ENCODE measurements at places on chromosomes 16 and 17.

DNA sequence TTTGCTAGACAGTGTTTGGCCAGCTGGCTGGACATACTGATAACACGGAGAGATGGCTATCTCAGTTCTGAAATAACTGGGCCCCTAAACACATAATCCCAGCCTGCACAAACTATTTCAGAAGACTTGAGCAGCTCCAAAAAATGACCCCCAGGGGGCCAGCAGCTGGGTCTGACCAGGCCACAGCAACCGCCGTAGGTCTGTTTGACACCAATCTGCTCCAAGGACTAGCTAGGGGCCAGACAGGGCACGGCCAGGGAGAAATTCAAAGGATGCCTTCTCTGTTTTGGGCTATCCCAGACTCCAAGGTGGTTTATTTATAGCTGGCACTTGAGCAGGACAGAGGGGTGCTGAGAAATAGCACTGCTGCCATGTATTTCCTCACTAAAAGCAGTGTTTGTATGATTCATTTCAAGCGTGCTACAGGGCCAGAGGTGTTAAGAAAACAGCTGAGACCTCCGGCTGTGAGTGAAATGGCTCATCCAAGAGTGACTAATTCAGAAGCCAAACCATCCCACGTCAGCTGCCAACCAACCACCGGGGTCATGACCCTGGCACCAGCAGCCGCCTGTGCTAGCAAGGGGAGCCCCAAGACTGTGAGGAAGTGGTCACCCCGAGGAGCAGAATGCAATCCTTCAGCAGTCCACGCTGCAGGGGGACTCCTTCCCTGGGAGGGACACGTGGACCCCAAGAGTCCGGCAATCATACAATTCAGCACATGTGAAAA is 5.7 kb downstream of the GGA2 start:
- peak; percentile 66 for DNase-seq

DNA sequence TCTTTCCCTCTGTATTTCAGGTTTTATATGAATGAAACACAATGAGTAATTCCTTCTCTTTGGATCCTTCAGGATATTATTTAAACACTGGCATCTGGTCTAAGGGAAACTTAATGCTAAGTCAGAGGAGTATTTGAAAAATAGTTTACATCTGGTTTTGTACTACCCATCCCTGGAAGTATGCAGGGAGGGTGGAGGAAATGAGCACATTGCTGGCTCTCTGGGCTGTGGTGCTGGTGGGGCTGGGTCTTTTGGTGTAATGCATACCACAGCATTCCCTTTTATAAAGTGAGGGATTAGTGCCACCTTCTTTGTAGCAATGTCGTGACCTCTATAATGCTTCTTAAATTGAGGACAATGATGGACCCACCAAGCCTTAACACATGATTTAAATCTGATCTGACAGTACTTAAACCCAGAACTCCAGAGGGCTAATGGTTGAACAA is 105.5 kb upstream of the AXIN2 start:
- no peak for DNase-seq

GRCh38 chr17:41382394-41382793 is 288 bp upstream of the KRT34 start:
- DNase-seq = no peak

- DNase-seq = peak; percentile 41
These were observed 3.9 kb downstream of the SKAP1 start for GRCh38 chr17:48426019-48426665.

DNA sequence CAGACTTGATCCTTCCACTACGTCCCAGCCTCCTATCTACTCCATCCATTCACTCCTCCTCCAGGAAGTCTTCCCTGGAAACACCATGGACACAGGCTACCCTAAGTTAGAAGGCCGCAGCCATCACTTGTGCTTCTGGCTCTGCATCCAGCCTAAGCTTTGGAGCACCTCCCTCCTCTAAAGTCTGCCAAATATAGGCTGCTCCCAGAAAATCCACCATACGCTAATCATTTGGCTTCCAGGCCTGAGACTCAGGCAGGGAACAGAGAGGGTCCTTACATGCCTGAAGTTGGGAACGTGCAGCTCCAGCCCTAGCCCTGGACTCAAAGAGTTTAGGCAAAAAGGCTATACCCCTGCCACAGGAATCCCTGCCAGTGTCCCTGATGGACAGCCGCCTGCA is 6.7 kb downstream of the PCGF2 start:
- no peak for DNase-seq

DNA sequence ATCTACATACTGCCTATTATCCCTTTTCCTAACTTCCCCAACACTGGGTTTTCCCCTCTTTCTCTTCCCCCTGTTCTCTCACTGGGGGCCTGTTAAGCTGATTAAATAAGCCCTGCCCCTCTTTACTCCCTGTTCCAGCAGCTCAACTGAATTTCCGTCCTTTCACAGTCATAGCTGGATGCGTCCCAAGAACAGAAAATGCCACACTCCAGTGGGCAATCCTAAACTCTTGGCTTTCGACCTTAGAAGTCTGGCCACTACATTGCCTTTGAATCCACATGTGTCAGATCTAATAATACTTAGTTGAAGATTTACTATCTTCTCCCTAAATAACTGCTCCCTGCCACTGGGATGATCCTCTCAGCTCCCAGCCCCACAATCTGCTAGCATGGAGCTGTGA is 34.5 kb downstream of the KCNJ16 start:
- no peak for DNase-seq

DNA sequence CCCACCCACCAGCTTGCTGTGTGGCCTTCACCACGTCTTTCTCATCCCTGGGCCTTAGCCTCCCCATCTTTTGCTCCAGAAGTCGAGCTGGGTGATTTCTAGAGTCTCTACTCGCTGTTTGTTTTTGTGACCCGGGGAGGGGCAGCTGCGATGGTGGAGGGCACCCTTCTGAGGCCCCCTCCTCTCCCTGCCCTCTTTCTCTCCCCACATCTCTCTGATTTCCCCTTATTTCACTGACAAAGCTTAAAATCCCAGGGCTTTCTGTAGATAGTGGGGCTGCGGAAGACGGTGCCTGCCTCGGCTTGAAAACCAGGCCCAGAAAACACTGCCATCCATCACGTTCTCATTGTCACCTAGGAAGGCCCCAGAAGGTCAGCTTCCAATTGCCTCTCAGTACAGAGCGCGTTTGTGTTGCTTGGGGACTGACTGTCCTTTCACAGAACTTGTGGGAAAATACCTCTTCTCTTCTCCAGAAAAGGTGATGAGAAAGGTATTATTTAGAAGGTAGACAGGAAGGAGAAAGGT is 95.1 kb downstream of the NTN1 start:
- DNase-seq = no peak

- DNase-seq = no peak
These were observed 139.3 kb downstream of the GAS7 start for GRCh38 chr17:10058921-10059683.

DNA sequence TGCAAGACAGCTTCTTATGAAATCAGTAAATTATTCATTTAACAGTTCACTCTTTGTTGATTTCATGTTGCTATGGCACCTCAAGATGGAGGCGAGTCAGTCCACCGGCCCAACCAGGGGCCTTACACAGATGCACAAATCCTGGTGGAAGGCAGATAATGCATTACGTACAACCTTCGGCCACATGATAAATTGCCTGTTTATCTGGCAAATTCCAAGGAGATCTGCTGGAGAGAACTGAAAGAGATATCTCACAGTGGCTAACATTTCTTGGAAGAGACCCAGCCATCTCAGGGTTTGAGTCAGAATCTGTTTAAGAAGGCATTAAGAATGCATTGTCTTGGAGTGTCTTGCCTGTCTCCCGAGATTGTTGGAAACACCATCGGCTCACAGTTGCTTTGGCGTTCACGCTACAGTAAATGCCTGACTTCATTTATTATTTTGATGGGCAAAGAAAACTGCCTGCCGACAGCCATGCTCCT is 225.6 kb downstream of the MSI2 start:
- no peak for DNase-seq

DNA sequence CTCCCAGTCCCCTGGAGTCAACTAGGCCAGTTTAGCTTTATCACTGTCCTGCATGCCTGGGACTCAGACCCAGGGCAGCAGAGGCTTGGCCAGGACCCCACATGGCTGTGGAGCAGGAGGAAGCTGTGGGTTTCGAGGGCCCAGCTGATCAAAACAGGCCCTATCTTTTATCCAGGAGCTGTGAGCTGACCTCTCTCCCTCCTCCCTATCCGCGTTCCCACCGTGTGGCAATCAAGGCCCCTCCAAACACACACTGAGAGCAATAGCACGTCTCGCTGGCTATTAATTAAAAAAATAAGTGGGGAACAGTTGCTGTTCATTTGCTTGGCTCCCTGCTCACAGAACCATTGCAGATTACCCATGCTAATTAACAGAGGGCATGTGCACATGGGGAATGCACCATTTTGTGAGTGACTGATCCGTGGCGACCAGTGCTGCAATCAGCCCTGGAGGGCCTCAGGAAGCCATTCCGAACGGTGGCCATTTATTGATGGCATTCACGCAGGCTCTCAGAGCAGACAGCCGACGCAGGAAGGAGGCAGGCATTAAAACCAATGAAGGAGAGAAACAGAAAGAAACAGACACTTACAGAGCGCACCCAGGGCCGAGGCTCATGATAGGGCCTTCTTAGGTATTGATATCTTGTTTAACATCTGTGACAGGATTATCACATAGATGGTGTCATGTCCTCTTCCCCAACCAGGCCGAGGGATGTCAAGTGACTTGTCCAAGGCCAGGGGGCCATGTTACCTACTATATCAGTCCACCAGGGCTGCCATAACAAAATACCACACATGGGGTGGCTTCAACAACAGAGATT is 157.1 kb downstream of the KATNIP start:
- DNase-seq = no peak

DNA sequence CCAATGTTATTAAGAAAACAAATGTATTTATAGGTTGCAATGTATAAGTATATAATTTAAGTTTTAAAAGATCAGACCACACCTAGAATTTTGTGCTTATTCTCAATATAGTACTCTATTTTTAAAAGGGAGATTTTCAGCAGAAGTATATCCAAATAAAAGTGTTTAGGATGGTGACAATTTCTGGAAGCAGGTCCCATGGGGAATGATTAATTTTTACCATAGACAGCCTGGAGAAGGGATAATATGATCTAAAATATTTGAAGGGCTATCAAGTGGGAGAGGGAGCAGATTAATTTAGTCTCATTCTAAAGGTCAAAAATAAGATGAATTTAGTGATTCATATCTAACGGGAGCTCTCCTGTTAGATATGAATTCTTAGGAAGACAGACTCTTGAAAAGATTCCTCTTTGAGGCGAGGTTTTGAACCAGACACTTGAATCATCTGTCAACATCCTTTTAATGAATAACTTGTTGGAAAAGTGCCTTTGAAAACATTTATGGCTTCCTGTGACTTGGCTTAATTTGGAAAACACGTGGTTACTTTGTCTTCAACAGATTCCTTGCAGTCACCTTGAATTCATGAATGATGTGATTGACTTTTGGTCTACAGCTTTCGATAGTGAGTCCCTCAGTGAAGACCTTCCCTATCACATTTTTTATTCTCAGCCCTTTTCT is 29.3 kb upstream of the SMIM36 start:
- no peak for DNase-seq
